Tongue (tissue), 3 donors: ENCODE measurements at places on chromosomes 12 and 14. TPM values are rescaled to one million over a fixed set of nuclear protein-coding genes. Genes with fewer than 3 reads are reported as not detected.

The MORN3 gene
- total RNA-seq: 0.41 TPM

The RHOJ gene
- 27.2 TPM for total RNA-seq

GRCh38 chr12:116453631-116454030 lies 105.5 kb upstream of the MAP1LC3B2 start:
- DNase-seq: peak; percentile 46

GRCh38 chr12:120292411-120292660 lies 633 bp upstream of the RNU4-2 start:
- no peak for DNase-seq

- no peak for DNase-seq
Observed at GRCh38 chr12:128813392-128813791, 10.4 kb downstream of the SLC15A4 start.
